Amygdala (tissue), 56 donors: ENCODE measurements at places on chromosomes 5 and 9.

DNA sequence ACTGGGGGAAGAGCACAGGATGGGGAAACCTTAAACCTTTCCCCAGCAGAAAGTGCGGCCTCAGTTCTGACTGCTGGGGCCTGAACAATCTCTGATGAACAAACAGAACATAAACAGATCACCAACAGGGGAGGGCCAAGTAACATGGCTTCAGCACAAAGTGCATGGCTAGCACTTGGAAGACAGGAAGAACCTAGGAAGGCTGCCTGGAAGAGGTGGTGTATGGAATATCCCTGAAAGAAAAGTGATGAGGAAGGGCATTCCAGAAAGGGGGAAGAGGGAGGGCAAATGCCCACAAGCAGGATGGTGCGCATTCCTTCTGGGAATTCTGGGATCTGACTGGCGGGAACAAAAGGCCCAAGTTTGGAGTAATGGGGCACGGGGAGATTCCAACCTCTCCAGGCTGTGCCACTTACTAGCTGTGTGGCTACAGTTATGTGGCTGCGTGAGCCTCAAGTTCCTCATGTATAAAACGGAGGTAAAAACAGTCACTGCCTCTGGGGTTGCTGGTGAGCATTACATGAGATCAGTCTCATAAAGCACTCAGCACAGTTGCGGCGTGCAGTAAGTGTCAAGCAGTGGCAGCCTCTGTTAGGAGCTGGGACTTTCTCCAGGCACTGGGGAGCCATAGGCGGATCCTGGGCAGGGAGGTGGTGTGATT lies 1.6 kb downstream of the PDGFRB start:
- no peak for DNase-seq

DNA sequence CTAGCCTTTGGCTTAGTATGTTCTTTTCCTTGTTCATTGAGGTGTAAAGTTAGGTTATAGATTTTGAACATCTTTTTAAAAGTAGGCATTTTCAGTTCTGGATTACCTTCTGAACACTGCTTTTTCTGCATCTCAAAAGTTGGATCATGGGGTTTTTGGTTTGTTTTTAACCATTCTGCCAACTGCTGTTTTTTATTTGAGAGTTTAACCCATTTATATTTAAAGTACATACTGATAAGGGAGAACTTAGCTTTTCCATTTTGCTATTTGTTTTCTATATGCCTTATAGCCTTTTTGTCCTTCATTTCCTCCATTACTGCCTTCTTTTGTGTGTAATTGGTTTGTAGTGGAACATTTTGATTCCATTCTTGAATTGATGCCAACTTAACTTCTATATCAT lies 30.5 kb upstream of the ZNF169 start:
- no peak for DNase-seq

GRCh38 chr9:18666348-18666747 lies 192.4 kb downstream of the ADAMTSL1 start:
- no peak for DNase-seq

GRCh38 chr5:62773460-62773859 lies 194.8 kb downstream of the LRRC70 start:
- no peak for DNase-seq

- no peak for DNase-seq
Observed at GRCh38 chr9:126155756-126156664, 170.6 kb upstream of the MVB12B start.

DNA sequence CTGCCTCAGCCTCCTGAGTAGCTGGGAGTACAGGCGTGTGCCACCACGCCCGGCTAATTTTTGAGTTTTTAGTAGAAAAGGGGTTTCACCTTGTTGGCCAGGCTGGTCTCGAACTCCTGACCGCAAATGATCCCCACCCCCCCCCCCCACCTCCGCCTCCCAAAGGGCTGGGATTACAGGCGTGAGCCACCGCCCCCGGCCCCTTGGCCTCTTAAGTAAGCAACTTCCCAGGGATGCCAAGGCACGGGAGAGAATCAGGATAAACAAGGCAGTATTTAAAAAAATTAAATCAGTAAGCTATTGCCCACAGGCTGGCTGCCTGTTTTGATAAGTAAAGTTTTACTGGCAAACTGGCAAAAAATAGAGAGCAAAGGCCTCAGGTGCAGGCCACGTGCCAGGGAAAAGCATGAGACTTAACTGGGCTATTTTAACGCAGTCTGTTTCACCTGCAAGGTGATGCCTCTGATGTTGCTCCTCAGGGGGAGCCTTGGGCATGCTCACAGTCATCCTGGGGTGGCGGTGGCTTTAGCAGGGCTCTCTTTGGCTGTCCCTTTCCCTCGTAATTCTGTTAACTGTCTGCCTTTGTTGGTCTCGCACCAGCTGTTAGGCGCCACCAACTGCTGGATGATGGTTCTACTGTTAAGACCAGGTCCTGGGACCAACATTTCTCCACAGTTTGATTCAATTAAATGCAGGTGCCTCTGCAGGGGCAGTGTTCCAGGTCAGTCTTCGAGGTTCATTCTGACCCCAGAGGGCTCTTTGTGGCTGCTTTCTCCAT lies 19.4 kb upstream of the RNF130 start:
- DNase-seq = no peak

DNA sequence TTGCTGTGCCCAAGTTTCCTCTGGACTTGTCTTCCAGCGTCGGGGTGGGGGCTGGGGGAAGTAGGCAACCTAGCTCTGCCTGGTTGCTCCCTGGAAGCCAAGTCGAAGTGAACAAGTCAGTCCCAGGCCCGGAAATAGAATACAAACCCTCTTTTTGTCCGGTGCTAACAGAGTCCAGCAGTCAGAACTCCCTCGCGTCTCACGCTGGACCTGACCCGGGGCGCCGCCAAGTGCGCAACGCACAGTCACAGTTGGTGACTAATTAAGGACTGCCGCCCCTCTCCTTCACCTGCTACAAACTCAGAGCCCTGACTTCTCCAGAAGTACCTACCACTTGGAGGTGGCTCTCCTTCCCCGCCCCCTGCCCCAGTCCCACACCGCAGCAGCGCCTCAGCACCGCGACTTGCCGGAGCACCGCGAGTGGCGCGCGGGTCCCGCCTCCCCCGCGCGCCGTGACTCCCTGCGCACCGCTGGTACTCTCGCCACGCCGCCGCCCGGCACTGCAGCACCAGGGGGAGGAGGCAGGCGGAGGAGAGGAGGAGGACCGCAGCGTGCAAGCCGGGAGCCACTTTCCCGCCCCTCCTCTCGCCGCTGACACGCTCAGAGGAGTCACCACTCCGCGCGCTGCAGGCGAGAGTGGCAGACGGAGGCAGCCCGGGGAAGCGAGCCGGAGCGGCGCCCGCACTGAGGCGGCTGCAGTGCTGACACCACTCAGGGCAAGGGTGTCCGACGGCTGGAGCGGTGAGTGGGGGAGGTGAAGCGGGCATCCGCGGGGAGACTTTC lies at the start of gene SV2C:
SV2C (plus strand) TSS at position 612 of the 783 bp plus-strand sequence. CDS start 48,368 bp downstream, outside the sequence.
- no peak for DNase-seq

DNA sequence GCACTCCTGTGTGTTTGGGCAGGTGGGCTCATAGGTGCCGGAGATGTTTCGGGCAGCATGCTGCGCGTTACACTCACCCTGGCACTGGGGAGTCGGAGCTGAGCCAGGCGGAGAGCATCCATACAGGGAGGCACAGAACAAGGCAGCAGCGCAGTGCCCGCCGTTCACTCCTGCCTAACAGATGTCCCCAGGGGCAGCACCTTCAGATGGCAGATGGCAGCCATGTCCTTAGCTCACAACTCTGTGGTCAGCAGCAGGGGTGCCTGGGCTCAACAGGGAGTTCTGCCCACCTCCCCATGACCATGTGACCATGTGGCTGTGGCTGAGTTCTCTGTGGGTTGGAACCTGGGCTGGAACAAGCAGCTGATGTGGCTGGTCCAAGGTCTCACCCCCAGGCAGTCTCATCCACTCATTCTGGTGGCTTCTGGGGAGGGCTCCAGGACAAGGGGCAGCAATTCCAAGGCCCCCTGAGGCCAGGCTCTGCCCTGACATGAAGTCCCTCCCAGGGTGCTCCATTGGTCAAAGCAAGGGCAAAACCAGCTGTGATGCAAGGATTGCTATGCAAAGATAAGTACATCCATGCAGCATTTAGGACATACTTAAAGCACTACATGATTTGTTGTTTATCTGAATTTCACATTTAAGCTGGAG lies 64.2 kb downstream of the MRPL36 start:
- DNase-seq = no peak
